COLO829 (cell line): ENCODE measurements at places on chromosomes 16 and 17.

DNA sequence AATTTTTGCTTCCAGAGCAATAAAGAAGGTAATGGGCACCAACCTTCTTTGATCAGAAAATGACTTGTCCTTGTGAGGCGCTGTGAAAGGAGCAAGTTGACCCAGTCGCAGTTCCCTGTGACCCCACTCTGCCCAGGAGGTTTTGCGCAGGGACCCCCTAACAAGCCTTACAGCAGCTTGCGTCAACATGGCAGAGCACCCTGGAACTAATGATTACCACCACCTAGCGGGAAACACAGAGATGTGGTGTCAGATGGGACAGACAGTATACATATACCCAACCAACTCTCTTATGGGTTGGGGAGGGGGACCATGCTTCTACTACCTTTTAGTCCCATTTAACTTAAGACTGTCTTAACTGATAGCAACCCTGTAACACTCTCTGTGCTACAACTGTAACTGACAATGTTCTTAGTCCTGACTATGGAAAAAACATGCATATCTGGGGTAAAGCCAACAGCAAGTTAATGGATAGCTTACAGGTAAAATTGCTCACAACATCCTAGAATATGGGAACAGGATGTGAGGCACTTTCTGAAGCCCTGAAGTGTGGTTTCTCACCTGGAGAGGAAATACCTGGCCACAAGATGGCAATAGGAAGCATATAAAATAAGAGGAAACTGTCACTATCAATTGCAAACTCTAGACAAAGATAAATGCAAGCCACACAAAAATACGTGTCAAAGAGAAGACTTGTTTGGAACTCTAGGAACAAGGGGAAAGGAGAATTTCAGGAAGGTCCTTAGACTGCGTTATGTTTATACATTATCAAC lies 3.0 kb downstream of the KARS1 start:
- DNase-seq, result no peak

GRCh38 chr17:50252781-50253180 lies 21.5 kb upstream of the TMEM92 start:
- no peak for DNase-seq

DNA sequence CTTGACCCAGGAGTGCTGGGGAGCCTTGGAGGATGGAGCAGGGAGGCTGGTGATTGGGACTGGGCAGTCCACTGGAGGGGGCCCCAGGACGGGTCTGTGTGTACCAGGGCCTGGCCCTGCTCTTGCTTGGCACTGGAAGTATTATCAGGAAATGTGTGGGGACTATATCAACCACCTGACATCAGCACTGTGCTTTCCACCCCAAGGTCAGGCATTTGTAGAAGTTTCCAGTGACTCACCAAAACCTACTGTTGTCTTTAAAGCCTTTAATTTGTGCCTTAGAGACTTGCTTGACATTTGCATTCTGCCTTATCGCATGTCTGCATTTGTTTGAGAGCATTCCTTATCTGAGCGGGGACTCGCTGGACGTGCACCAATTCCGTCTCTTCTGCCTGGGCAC lies 323.1 kb downstream of the FOXL1 start:
- no peak for DNase-seq

GRCh38 chr17:14308965-14309879 lies 8.3 kb downstream of the HS3ST3B1 start:
- no peak for DNase-seq

DNA sequence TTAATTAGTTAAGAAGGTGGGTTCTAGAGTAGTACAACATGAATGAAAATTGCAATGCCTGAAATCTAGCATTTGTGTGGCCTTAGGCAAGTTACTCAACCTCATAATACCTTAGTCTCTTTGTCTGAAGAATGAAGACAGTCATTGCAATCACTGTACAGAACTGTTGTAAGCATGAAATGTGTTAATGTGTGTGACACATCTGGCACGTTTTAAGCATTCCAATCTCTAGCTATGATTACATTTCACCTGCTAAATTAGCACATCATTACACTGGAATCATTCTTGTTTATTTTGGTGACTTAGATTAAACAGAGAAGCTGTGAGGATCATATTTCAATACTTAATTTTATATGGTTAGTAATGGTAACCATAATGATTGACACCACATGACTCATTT lies 629.7 kb upstream of the KIF2B start:
- no peak for DNase-seq

- no peak for DNase-seq
Measured at GRCh38 chr16:8852534-8852933, 16.3 kb downstream of the CARHSP1 start.

DNA sequence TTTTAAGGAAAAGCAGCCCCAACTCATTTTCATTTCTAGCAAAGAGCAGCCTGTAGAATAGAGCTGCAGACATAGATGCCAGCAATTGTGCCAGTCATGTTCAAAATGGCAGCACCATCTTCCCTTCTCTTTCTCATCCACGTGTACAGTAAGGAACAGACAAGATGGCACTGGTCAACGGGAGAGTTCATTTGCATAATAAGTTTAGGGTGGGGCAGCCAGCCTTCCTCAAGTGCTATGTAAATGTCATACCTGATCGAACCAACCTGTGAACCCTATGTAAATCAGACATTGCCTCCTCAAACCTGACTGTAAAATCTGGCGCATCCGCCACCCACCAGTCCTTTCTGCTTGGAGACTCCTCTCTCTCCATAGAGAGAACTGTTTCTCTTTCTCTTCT lies 150.0 kb upstream of the CDH13 start:
- no peak for DNase-seq
